Stimulated activated CD8-positive, alpha-beta memory T cell treated with anti-CD3 and anti-CD28 coated beads, Interleukin-15, amount 100 ng/mL, for 1 hour (primary cell): ENCODE measurements at places on chromosomes 1 and 21.

DNA sequence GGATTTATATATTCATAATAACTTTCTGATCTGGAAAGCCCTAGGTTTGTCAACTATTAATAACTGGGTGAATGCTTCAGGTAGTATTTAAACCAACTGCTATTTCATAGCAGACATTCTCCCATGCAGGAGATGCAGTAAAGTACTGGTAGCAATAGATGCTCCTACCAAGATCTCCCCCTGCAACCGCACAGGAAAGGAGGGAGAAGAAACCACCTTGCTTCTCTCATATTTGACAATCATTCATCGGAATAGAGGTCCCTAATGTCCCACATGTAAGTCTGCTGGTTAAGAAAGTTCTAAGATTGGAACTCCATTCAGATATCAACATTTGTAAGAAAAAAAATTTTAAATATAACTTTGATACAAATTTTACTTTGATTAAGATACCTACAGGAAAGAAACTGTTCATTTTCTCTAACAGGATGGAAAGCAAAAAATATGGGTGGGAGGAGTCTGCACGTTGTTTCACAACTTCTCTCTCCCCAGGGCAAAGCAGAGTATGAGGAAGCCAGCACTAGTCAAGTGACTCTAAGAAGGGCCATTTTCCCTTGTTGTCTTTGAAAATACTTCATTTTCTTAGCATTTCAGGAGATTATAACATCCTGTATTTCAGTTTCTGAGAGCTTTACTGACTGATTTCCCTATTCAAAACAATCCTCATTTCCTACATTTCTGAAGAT lies at the start of gene PYHIN1:
PYHIN1 (plus strand) TSS at position 498 of the 683 bp plus-strand sequence. CDS start 5,359 bp downstream, outside the sequence.
- DNase-seq, result no peak

DNA sequence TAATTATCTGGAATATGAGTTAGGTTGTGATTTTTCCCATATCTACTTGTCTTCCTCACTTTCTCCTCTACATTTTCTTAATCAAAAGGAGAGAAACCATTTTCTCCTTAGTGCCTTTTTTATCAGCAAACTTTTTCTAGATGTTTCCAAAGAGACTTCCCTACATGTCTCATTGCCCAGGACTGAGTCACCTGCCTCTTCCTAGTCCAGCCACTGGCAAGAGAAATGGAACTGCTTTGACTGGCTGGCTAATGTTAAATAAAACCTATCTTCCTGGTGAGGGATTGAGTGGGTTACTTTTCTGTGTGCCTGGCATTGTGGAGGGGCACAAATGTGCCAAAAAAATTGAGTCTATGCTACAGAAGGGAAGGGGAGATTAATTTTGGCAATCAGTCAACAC lies 52.1 kb upstream of the CD5L start:
- no peak for DNase-seq

DNA sequence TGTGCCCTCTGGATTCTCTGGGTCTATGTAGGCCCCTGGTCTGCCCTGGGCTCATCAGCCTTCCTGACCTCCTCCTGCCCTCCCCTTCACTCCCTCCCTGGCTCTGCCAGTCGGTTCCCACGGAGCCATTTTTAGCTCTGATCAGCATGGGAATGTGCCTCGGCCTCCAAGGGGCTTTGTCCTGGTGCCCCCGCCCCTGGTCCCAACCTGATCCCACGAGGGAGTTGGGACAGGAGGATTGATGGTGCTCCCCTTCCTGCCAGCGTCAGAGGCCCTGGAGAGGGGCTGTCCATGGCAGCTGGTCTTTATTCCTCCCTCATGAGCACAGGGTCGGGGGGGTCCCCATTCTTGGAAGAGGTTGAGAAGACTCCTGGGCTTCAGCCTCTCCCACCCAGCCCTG lies 24.9 kb downstream of the ETNK2 start:
- no peak for DNase-seq

DNA sequence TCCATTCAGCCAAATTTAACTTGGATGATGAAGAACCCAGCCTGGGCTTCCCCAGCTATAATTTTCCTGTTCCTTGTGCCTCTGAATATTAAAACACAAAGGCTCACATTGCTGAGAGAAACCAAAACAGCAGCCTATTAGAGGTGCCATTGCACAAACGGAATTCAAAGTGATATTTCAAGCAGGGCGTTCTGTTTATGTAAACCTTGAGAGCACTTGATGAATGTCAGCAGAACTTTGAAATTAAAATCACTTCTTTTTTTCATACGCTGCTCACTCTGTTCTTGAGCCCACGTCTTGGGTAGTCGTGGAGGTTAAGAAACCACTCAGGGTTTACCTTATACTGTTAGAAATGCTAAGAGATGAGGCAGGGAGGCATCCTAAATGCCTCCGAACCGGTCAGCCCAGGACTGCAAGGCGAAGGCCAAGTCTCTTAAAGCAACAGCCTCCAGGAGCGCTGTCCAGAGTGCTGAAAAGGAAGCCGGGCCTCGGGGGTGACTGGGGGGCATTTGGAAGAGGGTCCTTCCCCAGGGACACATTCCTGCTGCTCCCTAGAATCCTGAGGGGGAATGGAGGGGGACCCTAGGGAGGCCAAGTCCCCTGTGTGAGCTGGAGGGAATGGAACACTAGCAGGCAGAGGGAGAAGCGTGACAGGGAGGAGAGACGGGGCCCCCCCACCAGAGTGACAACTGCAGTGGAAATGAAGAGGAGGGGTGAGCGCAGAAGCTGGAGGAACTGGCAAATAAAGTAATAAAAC lies 154.8 kb upstream of the VAMP3 start:
- DNase-seq, result no peak

- no peak for DNase-seq
Measured at GRCh38 chr1:59125676-59126320, 171.1 kb upstream of the FGGY start.

DNA sequence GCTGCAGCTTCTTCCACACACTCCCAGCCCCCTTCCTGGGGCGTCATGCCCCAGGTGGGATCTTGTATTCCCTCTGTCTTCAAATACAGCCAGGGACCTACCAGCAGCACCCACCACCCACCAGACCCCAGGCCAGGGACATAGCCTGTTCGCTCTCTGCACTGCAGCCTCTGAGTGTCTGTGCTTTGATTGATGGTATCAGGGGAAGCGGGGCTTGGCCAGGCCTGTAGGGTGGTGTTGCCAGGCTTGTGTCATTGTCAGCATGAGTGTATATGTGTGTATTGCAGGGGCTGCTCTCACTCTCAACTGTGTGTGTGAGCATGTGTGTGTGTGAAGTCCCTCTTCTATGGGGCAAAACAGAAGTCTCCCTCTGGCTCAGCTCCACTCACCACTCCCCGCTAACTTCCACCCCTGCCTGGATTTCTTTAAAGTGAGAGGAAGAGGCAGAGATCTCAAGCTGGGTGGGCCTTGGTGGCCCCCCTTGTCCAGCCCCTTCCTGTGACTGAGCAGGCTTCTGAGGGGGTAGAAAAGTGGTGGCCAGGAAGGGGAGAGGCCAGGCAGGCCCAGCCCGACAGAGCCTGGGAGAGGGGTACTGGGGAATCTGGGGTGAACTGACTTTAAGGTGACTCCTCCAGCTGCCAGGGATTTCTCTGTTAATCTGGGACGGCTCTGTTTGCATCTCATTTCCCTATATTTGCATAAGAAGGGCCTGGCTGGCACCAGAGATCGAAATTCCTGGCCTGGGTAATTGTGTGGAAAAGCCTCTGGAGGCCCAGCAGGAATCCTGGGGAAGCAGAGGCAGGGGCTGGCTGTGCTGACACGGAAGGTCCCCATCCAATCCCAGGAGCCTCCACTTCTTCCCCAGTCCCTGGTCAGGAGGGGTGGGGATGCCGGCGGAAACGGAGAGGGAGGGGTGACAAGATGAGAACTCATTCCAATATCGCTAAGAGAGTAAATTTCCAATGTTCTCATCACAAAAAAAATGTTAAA lies 18.6 kb upstream of the ADGRB2 start:
- DNase-seq, result no peak

- no peak for DNase-seq
Measured at GRCh38 chr1:156584813-156585212, 5.3 kb downstream of the TTC24 start.

DNA sequence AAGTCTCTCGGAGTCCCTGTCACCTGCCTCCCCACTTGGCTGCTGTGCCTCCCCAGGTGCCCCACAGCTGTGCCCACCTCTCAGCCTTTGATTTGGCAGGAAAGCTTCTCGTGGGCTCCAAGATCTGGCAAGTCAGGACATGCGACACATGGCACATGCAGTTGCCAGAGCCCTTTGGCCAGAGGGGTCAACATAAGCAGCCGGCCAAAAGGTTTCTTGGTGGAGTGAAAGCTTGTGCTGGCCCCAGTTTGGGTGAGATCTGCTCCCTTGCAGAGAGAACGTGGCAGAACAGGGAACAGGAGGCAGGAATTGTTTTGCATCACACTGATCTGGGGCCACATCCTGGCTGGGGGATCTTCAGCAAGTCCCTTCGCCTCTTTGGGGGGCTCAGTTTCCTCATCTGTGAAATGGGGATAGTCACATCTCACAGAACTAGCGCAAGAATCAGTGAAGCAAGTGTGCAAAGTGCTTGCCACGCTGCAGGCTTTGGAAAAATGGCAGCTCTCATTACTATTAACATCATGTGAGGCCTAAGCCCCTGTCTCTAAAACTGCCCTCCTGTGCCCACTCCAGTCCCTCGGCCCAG lies 232.6 kb downstream of the TRABD2B start:
- DNase-seq, result no peak

- no peak for DNase-seq
Measured at GRCh38 chr1:162951553-162952315, 90.8 kb upstream of the CCDC190 start.

DNA sequence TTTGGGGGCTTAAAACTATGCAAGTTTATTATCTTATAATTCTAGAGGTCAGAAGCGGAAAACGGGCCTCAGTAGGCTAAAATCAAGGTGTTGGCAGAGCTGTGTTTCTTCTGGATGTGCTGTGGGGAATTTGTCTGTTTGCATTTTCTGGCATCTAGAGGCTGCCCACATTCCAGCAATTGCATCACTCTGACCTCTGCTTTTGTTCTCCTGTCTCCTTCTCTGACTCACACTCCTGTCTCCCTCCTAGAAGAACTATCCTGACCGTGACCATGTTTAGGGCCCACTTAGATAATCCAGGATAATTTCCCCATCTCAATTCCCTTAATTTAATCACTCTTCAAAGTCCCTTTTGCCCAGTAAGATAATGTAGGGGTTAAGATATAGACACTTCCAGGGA lies 127.4 kb upstream of the DEPDC1 start:
- no peak for DNase-seq

GRCh38 chr21:31397939-31398338 lies 53.9 kb upstream of the TIAM1 start:
- no peak for DNase-seq

GRCh38 chr1:170354246-170354645 lies 177.7 kb upstream of the GORAB start:
- DNase-seq, result no peak

- no peak for DNase-seq
Measured at GRCh38 chr1:215958841-215959240, 391.7 kb downstream of the KCTD3 start.

- DNase-seq, result no peak
Measured at GRCh38 chr21:43782431-43783097, 6.5 kb upstream of the CSTB start.

DNA sequence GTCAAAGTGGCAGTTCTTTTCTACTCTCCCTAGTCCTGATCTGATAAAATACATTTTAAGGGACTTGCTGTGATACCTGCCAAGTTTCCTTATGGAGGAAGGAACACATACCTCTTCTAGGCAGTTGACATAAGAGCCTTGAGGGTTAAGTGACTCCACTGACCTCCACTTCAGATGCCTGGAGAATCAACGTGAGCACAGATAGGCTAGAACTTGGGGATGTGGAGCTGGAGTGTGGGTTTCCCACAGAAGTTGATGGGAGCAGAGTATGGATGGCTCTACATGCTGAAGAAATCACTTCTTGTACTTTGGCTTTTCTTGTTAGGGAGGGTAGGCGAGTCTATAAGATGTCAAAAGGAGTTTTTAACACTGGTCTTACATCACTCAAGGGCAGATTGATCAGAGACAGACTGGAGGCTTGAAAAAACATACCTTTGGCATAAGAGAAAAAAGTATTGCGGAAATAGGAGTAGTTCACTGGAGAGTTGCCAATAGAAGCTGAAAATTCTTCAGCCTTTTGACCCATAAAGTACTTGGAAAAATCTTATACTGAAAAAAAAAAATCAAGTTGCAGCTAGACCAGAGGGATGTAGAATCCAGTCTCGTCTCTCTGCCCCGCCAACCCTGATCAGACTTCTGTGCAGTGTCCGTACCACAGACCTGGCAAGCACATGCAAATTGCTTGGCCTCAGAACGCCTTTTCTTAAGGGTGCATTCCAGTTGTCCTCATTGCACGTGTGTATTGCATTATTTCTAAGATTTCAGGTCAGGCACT lies 5.5 kb downstream of the RHOU start:
- DNase-seq, result no peak

DNA sequence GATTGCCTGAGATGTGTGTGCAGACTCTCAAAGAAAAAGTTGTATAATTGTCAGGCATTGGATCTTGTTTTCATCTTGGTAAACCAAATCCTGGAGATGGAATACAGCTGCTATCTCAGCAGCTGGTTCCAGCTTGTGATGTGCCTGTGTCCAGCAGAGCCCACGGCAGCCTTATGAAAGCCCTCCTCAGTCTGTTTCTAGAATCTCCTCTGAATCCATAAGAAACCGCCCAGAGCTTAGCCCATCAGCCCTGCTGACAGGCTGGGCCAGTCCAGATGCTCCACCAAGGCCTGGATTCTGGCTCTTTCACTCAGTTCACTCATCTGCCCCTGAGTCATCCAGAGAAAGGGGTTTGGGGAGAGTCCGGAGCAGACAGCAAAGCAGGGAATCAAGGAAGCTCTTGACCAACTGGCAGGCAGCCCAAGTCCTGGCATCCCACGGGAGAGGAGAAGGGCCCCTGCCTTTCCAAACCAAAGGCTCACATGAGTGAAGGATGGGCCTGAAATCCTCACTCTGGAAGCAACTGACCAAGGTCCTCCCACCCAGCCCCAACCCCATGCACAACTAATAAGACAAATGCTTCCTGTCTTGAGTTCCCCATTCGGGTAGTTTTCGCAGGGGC lies 45.7 kb downstream of the NAV1 start:
- DNase-seq, result no peak

GRCh38 chr1:23278717-23279116 lies 61.4 kb upstream of the HTR1D start:
- DNase-seq, result no peak

DNA sequence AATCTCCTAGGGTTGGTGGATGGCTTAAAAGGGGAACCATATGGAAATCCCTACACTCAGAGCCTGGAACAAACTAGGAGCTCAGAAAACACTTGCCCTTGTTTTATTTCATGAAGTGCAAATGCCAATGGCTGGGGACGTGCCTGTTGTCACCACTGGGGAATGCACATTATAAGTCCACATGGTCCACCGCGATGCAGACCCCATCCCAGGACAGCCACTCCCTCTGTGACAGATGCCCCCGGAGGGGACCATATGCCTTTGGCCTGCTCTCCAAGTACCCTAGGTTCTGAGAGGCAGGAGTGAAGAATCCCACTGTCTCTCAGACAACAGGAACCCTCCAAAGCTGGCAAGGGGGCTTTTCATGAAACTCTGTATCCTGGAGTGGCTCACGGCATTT lies 42.3 kb downstream of the LRP8 start:
- DNase-seq, result no peak

DNA sequence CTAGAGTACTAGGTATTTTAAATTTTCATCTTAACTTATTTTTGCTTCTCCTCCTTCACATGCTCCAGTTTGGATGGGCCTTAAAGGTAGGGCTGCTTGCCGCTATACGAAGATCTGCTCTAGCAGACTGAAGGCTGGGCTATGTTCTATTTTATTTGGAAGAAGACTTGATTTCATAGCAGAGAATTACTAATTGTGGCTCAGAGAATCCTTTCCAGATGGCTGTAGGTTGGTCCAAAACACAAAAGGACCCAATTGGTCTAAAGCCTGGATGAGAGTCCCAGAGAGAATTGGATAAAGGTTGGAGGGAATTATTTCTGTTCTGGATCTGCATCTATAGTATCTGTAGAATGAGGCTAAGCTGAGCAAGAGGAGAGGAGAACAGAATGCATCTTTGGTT lies 719.4 kb upstream of the PTBP2 start:
- no peak for DNase-seq
